ENCODE measurements at places on chromosomes 6 and 20. TPM values are rescaled to one million over a fixed set of nuclear protein-coding genes. Genes with fewer than 3 reads are reported as not detected.

DEFB128 gene
- total RNA-seq = not detected

VGLL2 gene
- total RNA-seq = 0.13 TPM

EMILIN3 gene
- 7.6 TPM for total RNA-seq

PDYN gene
- not detected for total RNA-seq

EDN3 gene
- total RNA-seq = not detected

TMEM74B gene
- total RNA-seq = not detected

TTPAL gene
- total RNA-seq = 12.1 TPM

TRIM31 gene
- total RNA-seq = not detected

LCA5 gene
- 1.3 TPM for total RNA-seq

SCRT2 gene
- total RNA-seq = not detected

CGA gene
- total RNA-seq = not detected

TNFRSF21 gene
- total RNA-seq = 35.2 TPM

BICRAL gene
- 3.3 TPM for total RNA-seq

ANKRD66 gene
- total RNA-seq = not detected

RAB5IF gene
- total RNA-seq = 114 TPM

SLC12A5 gene
- 2.1 TPM for total RNA-seq

ETV7 gene
- total RNA-seq = 0.33 TPM

SRMS gene
- total RNA-seq = not detected

SOX18 gene
- not detected for total RNA-seq

CCDC167 gene
- 83.9 TPM for total RNA-seq

MMP24 gene
- 63.9 TPM for total RNA-seq

GINS1 gene
- total RNA-seq = 22.7 TPM

SPATA25 gene
- 0.16 TPM for total RNA-seq

KCNK5 gene
- total RNA-seq = 0.16 TPM

NOX3 gene
- total RNA-seq = not detected

GRM1 gene
- 0.25 TPM for total RNA-seq

METTL24 gene
- 6.6 TPM for total RNA-seq
